ENCODE measurements at places on chromosomes 5 and 9.

DNA sequence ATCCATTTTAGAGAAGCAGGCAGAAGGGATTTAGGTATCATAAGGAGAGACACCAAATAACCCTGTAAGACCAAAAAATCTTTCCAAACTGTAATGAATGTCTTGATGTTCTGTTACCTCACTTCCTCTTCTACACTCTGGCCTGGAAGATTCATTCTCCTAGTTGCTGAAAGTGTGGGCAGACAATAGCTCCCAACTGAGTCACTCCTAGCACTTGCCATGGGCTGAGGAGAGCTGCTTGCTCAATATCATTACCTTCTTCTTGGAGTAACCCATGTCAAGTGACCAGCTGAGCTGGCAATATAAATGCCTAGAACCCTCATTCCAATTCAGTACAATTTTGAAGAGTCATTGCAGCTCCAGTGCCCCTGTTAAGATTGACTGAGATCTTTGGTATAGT lies 1985.5 kb upstream of the CDH6 start:
- DNase-seq = no peak

DNA sequence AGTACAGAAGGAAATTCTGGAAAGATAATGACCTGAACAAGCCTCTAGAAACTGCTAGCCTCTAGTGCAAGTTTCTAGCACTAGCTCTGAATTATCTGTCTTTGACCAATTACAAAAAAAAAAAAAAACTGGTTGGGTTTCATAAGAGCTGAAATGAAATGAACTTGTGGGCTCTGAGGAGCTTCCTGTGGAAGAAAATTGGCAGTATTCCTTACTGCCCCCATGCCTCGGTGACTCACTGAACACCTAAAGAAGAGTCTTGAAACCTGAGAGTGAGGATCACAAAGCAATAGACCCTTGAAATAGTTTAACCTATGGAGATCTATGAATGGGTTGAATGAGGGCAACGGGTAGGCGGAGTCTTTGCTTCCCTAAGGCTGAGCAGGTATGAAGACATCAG lies 263.6 kb upstream of the RASA1 start:
- no peak for DNase-seq

- DNase-seq = no peak
Observed at GRCh38 chr5:180908998-180909731, 10.2 kb downstream of the BTNL8 start.

GRCh38 chr5:23612701-23613100 lies 105.3 kb downstream of the PRDM9 start:
- DNase-seq = no peak

DNA sequence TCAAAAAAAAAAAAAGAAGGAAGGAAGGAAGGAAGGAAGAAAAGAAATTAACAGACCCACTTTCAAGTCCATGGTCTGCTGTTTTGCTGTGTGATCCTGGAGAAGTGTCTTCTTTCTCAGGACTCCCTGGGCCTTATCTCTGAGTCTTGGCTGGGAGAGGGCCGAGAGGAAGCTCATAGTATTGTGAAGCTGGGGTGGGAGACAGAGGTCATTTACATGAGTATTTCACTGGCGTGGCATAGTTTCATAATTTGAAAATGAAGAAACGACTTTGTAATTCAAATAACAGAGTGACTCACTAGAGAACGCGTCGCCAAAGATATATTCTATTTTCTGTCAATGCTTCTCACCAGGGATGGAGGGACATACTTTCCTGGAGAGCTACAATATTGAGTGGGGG lies 2.4 kb upstream of the C9orf50 start:
- no peak for DNase-seq

- no peak for DNase-seq
Observed at GRCh38 chr5:980001-980588, 28.5 kb upstream of the NKD2 start.

All from GM12891 (cell line).